ENCODE measurements at places on chromosomes 12 and 14.

DNA sequence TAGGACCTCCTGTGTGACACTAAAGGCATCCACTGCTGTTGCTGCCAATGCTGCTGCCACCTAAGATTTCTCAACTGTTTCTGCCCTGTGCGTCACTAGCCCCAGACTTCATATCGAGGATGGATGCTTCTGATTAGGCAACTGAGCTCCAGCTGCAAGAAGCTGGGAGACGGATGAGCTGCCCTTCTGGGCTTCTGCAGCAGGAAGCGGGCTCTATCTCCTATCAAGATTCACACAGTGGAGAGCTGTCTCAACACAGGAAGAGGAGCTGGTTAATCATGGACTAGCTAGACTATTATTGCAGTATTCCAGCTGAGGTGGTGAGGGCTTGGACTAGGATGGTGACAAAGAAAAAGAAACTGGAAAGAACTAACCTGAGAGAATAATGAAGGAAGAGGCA lies 59.2 kb upstream of the PELI2 start:
- no peak for DNase-seq

GRCh38 chr12:64572241-64572640 lies 38.1 kb upstream of the RASSF3 start:
- no peak for DNase-seq

GRCh38 chr12:75747572-75748021 lies 236.2 kb upstream of the KRR1 start:
- no peak for DNase-seq

DNA sequence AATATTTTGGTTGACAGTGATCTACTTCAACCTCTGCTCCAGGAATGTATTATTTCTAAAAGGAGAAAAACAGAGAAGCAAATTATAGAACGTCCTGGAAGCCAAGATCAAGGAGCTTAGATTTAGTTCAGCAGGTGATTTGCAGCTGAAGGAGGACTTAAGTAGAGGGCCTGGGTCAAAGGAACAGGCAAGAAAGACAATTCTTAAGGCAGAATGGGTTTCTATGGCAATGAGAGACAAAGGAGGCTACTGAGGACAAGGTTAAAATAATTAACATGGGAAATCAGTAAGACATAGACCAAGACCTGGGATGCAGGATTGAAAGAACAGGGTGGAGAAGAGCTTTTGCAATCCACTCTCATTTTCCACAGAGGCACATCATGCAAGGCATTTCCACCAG lies 2.4 kb upstream of the SNW1 start:
- no peak for DNase-seq

- DNase-seq = peak; percentile 42
Measured at GRCh38 chr12:111596985-111597830, 1.9 kb downstream of the ATXN2 start.

DNA sequence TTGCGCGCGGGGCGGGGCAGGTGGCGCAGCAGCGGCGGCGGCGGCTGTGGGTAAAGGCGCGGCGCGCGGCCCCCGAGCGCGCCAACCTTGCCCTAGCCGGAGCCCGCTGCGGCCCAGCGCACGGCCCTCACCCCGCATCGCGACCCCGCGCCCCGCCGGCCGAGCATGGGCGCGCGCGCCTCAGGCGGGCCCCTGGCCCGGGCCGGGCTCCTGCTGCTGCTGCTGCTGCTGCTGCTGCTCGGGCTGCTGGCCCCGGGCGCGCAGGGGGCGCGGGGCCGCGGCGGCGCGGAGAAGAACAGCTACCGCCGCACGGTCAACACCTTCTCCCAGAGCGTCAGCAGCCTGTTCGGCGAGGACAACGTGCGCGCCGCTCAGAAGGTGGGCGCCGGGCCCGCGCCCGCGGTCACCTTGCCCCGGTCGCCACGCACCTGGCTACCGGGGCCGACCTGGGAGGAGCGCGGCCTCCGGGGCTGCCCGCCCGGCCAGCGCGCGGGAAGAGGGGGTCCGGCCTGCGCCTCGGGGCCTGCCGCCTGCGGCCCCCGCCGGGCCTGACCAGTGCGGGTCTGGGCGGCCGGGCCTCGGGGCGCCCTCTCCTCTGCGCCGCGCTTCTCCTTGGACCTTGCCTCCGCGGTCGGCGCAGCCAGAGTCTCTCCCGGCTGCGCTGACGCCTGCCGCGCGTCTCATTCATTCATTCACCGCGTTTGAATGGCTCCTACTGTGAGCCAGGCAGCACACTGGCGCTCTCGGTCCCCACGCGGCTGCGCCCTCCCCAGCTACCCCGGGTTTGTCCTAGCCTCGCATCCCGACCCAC lies at the start of gene BRI3BP:
Gene BRI3BP, plus strand, starts transcription at position 20 of the 811 bp plus-strand sequence. Its CDS starts 146 bp downstream, at position 166.
- peak; percentile 45 for DNase-seq

DNA sequence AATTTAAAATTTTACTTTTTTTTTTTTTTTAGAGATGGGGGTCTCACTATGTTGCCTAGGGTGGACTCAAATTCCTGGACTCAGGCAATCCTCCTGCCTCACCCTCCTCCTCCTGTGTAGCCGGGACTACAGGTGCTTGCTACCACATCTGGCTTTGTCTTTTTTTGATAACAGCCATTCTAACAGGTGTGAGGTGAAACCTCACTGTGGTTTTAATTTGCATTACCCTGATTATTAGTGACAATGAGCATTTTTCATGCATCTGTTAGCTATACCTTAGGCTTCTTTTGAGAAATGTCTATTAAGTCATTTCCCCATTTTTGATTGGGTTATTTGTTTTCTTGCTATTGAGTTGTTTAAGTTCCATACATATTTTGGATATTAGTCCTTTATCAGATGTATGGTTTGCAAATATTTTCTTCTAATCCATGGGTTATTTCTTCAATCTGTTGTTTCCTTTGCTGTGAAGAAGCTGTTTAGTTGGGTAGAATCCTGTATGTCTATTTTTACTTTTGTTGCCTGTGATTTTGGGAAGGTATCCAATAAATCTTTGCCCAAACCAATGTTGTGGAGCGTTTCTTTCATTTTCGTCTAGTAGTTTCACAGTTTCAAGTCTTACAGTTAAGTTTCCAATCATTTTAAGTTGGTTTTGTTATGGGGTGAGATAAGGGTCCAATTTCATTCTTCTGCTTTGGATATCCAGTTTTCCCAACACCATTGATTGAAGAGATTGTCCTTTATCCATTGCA lies 86.1 kb downstream of the MYF5 start:
- DNase-seq = no peak

DNA sequence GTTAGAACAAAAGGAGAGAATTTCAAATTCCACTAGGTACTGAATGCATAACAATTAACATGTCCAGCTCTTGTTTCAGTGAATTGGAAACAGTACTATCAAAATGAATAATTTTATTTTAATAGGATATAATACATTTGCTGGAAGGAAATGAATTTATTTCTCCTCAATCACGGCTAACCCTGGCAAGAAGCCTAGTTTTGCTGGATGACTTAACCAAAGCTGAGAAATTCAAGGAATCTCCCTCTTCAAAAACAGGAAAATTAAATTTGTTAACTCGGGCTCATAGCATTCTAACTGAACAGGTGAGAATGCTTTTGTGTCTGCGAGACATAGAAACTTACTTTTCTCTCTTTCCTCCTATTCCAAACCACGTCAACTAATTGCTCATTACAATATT lies 163.5 kb upstream of the NEDD1 start:
- no peak for DNase-seq

GRCh38 chr12:8709124-8709830 lies 11.5 kb downstream of the RIMKLB start:
- DNase-seq = peak; percentile 20

- DNase-seq = no peak
Measured at GRCh38 chr12:132707241-132707640, 3.4 kb upstream of the PGAM5 start.

DNA sequence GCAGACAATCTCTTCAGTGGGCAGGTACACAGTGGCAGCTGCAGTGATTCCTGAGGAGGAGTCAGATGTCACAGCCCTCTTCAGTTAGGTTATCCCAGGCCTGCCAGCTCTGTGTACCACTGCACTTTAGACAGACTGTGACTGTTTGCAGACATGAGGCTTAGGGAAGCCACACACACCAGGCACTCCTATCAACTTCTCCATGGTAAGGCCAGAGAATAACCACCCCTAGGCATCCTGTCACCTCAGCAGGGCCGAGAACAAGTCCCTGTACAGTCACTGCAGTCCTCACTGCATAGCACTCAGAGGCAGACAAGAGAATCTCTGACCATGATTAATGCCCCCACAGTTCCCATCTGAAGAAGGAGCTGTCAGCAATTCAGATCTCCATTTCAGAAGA lies 296.5 kb downstream of the GALC start:
- no peak for DNase-seq

Data from inflammatory macrophage (primary cell).